ENCODE measurements at places on chromosomes 7 and 10.

GRCh38 chr10:59234816-59235429 lies 58.5 kb downstream of the PHYHIPL start:
- no peak for DNase-seq

- DNase-seq, result no peak
These were observed 36.7 kb upstream of the ABLIM1 start for GRCh38 chr10:114694752-114695151.

DNA sequence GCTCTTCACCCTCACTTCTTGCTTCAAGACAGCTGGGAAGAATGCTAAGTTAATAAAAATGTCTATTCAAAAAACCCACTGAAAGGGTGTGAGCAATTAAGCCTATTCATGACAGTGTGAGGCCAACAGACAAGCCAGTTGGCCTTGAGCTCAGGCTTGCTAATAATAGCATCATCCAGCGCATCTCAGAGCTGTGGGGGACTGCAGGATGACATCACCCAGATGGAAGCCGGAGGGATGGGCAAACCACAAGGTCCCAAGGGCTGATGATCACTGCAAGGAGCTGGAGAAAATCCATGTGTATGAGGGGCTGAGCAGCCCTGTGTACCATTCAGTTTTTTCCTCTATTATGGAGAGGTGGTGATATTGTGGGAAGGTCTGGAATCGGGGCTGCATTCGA lies 770.4 kb downstream of the TNS3 start:
- DNase-seq, result no peak

DNA sequence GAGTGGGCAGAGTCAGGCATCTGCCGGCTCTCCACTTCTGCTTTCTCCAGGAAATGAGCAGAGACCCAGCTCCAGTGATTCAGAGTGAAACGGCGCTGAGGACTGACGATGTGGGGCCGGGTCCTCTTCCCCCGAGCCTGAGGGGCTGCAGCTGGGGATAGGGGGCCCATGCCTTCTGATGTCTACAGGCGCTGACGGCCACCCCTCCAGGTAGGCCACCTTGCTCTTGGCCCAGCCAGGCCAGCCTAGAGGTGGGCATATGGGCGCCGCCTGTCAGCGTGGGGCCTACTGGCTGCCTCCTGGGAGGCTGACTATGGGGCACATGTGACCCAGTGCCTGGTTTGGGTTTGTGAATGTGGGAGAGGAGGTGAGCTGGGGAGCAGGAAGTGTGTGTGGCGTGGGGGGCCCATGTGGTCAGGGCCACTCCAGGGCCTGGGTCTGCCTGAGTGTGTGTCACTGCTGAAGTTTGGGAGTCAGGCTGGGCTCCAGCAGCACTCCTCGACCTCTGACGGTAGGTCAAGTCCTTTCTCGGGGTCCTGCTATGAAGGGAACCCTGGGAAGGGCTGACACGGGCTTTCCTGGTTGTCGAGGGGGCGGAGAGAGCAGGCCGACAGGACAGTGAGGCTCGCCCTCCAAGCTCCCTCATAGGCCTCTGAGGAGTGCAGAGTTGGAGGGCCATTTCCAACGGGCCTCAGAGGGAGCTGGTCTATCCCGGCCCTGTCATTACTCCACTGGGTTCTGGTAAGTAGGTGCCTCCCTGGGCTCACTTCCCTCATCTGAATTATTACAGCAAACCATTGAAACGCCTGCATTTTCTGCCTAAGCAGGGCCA lies at the start of gene WDFY4:
TSS of gene WDFY4 (plus strand) at position 82 of the 832 bp plus-strand sequence. CDS start 24,860 bp downstream, outside the sequence.
- no peak for DNase-seq

- no peak for DNase-seq
These were observed 69.5 kb downstream of the ADCY1 start for GRCh38 chr7:45643630-45644029.

GRCh38 chr10:22501413-22501812 lies 156.1 kb downstream of the SPAG6 start:
- DNase-seq, result no peak

GRCh38 chr7:73769481-73770001 lies 529 bp downstream of the CLDN3 start:
- no peak for DNase-seq

GRCh38 chr10:35852721-35853120 lies 210.6 kb upstream of the FZD8 start:
- DNase-seq, result no peak

- DNase-seq, result no peak
These were observed 55.8 kb upstream of the CDCA7L start for GRCh38 chr7:22001345-22002004.

- DNase-seq, result no peak
These were observed 259.9 kb downstream of the CACNA2D1 start for GRCh38 chr7:82183634-82184033.

DNA sequence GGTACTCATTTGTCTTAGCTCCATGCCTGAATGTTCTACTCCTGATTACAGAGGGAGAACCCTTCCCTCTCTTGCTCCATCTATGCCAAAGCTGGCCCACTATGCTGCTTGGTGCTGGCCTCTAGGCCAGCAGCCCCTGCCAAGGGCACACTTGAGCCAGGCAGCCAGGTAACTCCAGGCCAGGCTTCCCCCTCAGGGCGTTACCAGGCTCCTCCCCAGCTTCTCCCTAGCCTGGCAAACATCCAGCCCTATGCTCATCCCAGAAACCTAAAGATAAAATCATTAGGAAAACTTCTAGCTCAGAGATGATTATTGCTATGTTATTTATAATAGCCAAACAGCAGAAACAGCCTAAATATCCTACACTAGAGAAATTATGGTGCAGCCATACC lies 103.7 kb downstream of the KCNMA1 start:
- no peak for DNase-seq

DNA sequence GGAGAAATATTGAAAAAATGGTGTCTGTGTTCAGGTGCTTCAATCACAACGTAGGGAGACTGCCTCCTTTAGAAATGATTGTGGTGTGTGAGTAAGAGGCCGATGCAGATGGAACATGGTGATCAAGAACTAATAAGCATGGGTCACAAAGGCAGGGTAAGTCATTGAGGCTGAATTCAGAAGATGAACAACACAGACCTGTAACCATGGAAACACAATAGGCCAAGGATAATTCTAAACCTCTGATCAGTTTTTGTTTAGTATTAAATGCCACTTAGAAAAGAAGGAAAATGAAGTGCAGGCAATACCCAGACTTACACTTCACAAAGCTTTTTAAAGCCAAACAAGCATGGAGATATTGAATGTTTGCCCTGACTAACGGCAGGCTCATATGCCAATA lies 32.8 kb upstream of the TAS2R16 start:
- DNase-seq, result no peak

DNA sequence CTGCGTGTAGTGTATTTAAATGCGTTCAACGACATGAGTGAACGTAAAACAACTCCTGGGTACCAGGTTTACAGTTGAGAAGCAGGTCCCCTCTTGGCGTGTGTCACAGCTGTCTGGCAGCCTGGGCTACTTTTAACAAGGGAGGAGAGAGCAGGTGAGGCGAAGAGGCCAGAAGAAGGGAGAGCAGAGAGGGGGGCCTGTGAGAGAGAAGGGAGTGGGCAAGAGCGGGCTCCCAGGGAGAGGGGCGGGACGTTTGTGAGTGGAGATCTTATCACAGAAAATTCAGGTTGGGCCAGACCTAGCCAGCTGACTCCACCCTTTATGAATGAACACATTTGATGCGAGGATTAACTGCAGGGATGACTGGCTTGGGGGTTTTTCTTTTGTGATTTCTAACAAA lies 154.0 kb downstream of the CAMK1D start:
- DNase-seq, result no peak

DNA sequence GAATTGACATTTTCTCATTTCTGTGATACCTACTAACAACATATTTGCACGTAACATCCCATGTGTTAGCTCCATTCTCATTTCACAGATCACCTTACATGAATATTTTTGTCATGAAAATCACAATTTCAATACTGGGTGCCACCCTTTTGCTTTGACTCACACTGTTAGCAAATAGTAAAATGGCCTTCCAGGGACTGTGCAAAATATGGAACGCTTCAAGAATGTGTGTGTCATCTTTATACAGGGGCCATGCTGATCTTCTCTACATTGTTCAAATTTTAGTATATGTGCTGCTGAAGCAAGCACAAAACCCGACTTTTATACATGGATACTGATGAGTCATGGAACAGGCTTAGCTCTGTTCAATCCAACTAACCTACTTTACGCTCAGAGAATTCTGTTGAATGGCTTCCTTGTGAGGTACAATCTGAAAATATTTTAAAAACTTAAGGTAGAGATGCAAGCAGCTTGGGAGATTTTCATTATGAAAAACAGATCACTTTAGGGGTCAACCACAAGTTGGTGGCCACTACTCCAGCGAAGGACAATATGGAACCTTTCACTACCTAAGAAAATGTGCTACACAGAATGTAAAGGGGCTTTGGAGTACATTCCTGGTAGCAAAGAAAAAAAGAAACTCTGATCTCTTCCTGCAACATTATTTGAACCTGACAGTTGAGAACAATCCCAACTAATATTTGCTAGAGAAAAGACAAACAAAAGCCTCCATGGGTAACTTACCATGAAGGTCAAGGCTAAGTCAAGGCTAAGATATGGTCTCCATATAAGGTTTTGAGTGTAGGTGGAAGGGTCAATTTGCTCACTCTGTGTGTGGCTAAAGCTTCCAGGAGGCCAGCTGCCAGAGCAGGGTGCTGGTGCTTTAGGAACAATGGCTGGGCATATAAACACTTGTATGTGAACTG lies 11.9 kb downstream of the ANKRD26 start:
- DNase-seq, result no peak

DNA sequence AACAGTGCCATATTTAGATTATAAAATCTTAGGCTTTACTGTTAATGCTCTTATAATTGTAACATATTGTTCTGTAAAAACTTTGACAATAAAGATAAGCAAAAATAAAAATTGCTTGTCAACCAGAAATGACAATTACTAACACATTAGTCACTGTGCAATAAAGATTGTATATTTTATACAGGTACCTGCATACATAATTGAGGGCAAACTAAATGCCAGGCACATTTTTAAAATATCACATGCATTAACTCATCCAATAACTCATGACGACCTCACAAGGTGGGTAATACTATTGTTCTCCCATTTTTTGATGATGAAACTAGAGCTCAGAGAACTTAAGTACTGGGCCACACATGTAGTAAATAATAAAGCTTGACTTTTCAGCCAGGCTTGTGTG lies 1020.2 kb upstream of the C7orf33 start:
- DNase-seq, result no peak

DNA sequence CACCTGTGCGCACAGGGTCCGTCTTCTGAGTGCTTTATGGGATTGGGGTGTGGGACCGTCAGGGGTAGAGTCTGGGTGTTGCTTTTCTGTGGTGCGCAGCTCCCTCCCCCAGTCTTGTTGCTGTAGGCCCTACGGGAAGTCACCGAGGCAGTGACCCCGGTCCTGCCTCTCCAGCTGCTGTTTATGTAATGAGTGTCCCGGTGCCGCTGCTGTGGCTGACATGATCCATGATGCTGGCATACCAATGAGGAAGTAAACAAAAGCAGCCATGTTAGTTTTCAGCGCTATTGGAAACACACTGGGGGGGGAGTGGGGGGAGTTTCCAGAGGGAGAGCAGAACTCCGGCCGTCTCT lies 1.1 kb downstream of the TRIM8 start:
- DNase-seq, result no peak

- DNase-seq, result no peak
These were observed 663 bp downstream of the MACC1 start for GRCh38 chr7:20216406-20217036.

GRCh38 chr7:96548664-96549063 lies 161.0 kb downstream of the SEM1 start:
- DNase-seq, result no peak

DNA sequence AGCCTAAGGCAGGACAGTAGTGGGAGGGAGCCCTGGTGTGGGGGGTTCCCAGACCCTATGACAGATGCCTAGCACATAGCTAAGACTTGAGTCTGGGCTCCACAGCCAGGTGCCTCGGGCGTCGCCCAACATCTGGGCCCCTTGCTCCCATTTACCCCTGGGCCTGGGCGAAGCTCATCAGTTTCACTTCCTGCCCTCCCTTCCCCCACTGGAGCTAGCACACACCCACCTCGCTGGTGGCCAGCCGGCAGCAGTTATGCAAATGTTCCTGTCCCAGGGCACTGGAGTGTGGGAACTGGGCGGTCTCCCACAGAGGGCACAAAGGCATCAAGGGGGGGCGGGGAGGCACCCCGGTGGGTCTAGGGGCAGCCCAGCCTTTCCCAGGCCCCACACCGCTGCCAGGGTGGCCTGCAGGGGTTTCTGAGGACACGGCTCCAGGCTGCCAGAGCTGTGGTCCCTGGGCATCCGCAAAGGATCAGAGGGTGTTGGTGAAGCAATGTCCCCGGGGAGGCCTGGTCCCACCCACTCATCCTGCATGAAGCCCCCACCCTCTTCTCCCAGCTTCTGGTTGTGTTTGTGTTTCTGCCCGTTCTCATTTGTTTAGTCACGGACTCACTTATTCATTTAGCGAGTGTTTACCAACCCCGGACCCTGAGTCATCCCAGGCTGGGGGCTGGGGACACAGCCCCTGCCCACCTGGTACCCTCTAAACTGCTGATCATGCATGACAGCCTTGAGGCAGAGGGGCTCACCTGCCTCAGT lies 20.4 kb downstream of the SH2B2 start:
- DNase-seq, result no peak

DNA sequence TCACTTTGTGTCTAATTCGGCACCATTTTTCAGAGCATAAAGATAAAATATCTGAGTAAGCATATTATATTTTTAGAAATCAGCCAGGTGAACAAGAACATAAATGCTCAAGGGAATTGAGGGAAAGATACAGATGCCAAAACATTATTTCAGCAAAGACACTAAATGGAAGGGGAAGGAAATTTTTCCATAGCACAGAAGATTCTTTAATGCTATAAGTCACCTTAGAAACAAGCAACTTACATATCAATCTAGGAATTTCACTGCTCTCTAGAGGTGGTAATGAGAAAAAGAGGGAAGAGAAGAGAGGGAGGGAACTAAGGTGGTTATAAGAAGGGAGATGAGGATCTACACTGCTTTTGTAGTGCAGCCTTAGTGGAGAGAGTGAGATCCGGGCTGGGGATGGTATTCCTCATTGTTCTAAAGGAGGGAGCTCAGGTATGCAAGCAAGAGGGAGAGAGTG lies 20.4 kb downstream of the ZNF365 start:
- no peak for DNase-seq

- no peak for DNase-seq
These were observed 1223.8 kb downstream of the NXPH1 start for GRCh38 chr7:9657257-9657656.

- DNase-seq, result no peak
These were observed 167.1 kb upstream of the FAM3C start for GRCh38 chr7:121563177-121563576.

DNA sequence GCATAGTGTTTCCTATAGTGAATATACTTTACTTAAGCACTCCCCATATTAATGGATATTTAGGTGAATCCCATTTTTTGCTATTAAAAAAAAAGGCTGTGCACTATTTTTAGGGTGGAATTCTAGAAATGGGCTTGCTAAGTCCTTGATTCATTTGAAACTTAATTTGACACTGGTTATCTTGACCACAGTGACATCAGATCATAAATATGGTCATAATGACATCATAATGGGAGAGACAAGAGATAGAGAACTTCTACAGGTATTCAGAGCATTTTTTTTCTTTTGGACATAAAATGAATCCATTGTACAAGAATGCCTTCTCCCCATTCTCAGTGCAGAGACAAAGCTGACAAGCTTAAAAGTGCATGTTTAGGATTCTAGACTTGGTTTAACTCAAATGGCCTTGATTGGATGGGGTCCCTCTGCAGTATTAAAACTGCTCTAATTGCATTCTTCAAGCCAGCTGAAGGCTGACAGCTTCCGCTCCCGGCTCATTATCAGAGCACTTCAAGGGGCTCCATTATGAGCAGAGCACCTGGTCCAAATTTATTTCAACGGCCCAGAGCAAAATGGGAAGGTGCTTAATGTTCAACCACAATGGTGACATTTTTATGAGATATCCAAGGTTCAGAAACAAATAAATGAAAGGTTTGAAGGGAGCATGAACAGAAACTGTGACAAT lies 104.8 kb downstream of the JAZF1 start:
- no peak for DNase-seq

GRCh38 chr10:114537736-114538135 lies 120.3 kb downstream of the ABLIM1 start:
- DNase-seq, result no peak
